ENCODE measurements at places on chromosomes 1 and 21.

- no peak for DNase-seq
Observed at GRCh38 chr1:199242147-199242546, 603.3 kb downstream of the PTPRC start.

DNA sequence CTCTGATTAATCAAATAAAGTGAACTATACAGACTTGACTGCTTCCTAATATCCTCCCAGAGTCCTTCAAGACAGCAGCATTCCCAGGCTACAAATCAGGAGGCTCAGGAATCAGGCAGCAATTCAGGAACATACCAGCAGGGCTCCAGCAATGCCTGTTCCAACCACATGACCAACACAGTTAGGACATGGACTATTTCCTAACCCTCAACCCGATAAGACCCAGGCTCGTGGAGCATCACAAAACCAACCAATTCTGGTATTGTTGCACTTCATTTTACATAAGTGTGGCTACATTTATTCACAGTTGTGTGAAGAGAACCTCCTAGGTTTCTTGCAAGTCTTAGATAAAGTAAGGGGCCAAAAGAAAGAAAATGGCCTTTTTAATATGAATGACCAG lies 546.2 kb upstream of the ADGRL2 start:
- DNase-seq: no peak

DNA sequence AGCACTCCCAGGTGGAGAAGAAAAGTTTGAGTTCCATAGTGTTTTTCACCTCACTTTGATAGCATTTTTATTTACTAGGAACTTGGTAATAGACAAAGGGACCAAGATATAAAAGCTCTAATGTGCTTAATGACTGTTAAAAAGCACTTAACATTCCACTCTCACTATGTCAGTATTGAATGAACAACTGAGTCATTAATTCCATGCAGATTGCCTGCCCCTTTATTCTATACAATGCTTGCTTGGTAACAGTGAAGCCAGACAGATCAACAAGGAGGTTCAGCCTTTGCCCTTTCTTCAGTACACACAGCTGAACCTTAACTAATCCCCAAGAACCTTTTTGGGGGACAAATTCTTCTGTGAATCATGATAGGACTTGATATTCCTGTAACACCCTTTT lies 425.5 kb downstream of the NUF2 start:
- DNase-seq: no peak

GRCh38 chr1:5640845-5641244 lies 351.4 kb downstream of the NPHP4 start:
- DNase-seq: no peak

DNA sequence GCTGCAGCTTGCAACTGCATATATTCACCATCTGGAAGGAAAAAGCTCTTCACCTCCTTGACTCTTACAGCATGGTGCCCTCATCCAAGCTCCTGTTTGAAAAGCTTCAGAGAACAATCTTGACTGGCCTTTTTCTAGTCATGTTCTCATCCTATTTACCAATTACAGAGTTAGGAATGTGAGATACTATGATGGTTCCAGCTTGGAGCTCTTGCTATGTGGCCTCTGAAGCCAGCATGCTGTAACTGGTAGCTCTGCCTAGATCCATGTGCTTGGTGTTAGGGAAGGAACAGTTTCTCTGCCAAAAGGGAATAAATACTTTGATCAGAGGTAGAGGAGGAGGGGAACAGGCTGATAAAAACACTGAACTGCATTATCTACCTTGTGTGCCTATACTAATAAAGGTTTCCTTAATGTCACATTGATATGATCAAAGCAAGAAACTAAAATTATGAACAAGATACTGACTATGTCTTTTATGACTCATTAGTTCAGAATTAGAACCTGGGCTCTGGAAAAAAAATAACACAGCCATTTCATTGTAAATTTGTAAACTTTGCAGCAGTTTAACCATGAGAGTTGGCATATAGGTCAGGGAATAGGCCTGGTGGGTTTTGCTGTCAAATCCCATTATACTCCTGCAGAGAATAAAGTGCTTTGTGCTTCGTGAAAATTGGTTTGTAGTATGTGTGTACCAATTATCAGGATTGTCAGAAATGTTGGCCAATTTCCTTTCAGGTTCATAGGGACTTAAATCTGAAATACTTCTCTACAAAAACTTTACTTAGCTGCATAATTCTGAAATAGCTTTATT lies 92.7 kb downstream of the LEPR start:
- DNase-seq: no peak
